ENCODE measurements at places on chromosomes 5 and 9.

- no peak for DNase-seq
Measured at GRCh38 chr9:94613003-94613402, 19.4 kb upstream of the FBP2 start.

- no peak for DNase-seq
Measured at GRCh38 chr9:114238472-114238871, 83.1 kb downstream of the COL27A1 start.

DNA sequence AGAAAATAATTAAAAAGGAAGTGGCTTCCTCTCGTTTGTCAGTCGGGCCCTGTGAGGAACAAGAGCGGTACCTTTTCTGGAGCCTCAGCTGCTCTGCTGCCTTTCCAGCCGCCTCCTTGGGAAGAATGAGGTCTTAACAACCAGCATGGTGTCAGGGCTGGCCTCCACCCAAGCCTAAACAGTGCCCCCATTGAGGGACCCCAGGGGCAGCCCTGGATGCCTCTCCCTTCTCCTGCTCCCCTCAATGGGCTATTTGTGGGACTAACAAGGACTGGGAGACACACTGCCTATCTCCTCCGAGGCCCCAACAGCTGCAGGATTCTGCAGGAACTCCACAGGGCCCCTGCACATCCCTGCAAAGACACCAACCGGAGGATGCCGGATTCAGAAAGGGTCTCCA is 155.4 kb upstream of the MAP3K1 start:
- DNase-seq, result no peak

- no peak for DNase-seq
Measured at GRCh38 chr5:89471115-89471514, 588.1 kb upstream of the MEF2C start.

- DNase-seq, result no peak
Measured at GRCh38 chr9:19799784-19800183, 10.9 kb upstream of the SLC24A2 start.

GRCh38 chr9:137014166-137014565 is 13.9 kb downstream of the ABCA2 start:
- DNase-seq, result no peak

DNA sequence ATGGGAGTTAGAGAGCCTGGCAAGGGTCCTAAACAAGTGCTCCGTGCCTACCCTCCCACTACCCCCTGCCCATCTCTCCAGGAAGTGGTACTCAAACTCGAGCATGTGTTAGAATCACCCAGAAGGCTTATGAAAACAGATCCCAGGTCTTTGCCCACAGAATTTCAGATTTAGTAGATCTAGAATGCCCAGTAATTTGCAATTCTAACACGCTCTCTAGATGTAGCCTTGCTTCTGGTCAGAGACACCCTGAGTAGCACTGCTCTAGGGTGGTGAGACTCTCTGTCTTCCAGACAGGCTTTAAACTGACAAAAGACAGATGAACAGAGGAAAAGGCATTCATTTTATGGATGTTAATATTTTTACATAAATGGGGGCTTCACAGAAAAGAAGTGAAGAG is 20.7 kb upstream of the ERMP1 start:
- no peak for DNase-seq

GRCh38 chr5:31048282-31049270 is 144.9 kb upstream of the CDH6 start:
- DNase-seq, result no peak

DNA sequence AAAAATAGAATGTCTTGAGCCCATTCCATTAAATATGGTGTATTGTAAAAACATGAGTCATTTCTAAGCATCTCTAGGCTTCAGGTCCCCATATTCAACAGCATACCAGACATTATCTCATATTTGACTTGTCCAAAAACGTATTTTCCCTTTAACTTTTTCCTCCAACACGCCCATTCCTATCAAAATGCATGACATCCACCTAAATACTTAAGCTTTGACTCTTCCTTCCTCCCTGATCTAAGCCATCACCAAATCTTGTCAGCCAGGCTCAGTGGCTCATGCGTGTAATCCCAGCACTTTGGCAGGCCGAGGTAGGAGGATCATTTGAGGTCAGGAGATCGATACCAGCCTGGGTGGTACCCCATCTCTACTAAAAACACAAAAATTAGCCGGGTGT is 23.9 kb downstream of the VCP start:
- DNase-seq, result no peak

GRCh38 chr9:89710697-89711096 is 105.9 kb downstream of the GADD45G start:
- no peak for DNase-seq

GRCh38 chr5:113846941-113847340 is 333.4 kb downstream of the YTHDC2 start:
- no peak for DNase-seq

GRCh38 chr5:42719034-42719433 is 37.6 kb upstream of the CCDC152 start:
- no peak for DNase-seq

DNA sequence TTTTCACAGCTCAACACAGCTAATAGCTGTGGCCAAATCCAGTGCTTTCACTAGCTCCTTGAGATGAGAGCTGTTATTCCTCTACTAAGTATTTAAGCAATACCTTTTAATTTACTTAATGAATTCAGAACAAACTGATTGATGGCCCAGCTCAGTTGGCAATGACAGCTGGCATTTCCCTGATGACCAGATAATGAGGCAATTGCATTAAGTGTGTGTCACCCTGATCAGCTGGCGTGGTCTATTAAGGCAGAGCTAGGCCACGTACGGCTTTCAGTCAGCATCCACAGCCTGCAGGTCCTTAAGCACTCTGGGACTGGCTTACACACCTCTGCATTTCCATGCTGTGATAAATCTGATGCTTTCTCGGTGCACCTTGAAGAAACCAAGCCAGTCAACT is 34.4 kb downstream of the TTLL11 start:
- DNase-seq, result peak; percentile 73

DNA sequence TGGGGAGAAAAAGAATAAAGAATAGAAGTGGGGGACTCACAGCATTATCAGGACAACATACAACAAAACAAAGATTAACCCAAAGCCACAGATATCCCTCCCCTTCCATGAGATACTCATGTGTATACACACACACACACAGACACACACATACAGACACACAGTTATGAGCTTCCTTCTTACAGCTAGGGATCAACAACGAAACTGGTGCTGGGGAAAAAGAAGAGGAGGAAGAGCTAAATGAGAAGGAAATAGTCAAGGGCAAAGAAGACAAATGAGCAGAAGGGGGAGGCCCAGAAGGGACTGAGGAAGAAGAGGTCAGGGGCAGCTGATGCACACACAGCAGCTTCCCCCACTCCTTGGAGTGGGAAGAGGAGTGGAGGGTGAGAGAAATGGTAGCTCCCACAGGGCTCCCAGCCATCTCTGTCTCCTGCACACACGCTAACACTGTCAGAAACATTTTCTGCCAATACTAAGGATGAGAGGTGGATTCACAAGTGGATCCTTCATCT is 66.2 kb downstream of the SIL1 start:
- DNase-seq, result no peak

DNA sequence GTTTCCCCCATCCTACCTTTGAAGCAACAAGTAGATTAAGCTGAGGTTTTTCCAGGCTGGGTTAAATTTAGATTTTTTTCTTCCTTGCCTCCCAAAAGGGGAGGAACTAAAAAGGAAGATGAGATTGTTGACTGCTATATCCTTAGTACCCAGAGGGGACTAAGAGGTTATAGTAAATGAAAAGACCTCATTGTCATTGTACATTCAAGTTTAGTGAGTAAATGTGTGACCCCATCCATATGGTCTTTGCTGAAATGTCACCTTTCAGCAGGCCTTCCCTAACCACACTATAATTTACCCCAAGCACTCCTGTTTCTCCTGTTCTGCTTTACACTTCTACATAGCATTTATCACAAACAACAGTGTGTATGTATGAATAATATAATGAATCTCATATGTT is 35.8 kb upstream of the CHD1 start:
- DNase-seq, result no peak

DNA sequence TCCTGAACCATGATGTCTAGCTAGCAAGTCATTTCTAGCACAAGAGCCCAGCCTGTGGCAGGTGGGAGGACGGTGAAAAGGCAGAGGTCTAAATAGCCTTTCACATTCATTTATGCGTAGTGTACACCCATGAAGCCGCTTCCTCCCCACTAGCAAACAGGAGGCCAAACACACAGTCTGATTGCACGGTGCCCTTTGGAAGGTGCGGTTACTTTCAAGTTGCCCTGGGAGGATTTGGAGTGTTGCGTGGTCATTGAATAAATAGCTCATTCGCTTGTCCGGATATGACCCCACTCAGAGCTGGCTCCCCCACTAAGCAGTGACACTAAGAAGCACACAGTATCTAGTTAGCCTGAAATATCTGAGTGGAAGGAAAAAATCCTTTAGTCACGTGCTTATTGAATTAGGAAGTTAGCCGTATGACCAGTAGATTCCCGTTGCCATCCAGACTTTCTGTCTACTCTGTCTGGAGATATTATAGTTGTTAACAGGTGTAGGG is 664 bp upstream of the ARSB start:
- peak; percentile 53 for DNase-seq

GRCh38 chr9:34957492-34958410 is at the start of gene PHF24:
TSS of gene PHF24 (plus strand) at chr9:34958285. CDS start at chr9:34971299, 13,014 bp downstream.
- DNase-seq, result no peak

- no peak for DNase-seq
Measured at GRCh38 chr5:6135977-6136376, 242.4 kb downstream of the MED10 start.

DNA sequence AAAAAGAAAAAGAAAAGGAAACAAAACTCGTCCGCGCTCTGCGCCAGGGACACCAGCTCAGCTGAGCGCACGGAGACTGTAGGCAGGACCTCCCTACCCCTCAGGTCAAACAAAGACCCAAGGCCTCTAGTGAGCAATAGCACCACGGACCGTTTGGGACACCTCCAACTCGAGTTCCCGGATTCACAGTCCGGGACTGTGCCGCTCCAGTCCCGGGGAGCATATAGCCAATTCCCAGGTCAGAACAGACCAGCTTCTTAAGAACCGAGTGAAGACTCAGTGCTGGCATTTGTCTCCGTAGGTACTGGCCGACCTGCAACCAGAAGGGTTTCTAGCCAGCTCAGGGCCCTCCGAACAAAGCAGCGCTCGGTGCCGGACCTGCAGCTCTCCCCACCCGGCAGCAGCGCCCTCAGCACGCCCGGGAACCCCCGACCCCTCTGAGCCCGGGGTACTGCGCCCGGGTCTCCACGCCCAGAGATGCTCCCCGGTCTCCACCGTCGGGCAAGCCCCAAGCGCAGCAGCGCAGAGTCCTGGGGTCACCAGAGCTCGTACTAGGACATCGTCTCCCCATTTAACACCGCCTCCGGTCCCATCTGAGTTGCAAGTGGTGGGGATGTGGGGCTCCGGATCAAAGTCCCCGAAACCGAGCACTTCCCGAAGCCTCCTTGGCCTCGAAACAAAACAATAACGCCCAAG is 591 bp downstream of the ABCA1 start:
- peak; percentile 52 for DNase-seq

GRCh38 chr5:172540099-172540870 is 86.0 kb upstream of the SH3PXD2B start:
- DNase-seq, result no peak

DNA sequence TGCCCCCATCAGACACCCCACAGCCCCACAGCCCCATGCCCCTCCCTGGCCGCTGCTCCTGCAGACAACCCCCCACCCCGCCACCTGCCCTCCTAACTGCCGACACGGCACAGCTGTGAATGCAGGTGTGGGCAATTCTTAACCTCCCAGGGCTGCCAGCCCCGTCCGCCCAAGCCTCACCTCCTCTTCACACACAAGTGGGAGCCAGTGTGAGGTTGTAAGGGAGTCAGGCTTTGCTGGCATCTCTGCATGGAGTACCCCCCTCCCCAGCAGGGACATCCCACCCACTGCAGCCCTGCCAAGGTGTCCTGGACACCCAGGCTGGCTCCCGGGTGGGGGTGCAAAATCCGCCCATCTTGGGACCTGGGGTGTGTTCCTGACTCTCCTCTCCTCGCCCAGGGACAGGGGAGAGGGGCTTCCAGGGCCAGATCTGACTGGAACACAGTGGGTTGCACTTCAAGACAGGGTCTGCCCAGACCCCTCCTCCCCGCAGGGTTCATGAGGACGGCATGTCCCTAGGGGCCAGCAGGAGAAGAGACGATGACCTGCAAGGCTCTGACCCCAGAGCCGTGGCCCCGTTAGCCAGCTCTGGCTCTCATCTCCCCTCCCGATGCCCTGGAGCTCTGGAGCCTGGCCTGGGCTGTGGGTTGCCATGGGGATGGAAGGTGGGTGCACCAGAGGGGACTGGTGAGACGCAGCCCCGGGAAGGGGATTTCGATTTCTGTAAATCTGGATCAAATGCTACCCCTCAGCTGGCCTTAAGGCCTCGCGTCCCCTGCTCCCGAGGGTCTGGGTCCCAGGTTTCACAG is 34.4 kb downstream of the SARDH start:
- DNase-seq, result peak; percentile 56

- no peak for DNase-seq
Measured at GRCh38 chr5:87404359-87404758, 8.4 kb downstream of the CCNH start.

- DNase-seq, result peak; percentile 99
Measured at GRCh38 chr5:171494452-171495121, 75.1 kb downstream of the FGF18 start.

- no peak for DNase-seq
Measured at GRCh38 chr5:143154510-143155370, 248.7 kb downstream of the NR3C1 start.

DNA sequence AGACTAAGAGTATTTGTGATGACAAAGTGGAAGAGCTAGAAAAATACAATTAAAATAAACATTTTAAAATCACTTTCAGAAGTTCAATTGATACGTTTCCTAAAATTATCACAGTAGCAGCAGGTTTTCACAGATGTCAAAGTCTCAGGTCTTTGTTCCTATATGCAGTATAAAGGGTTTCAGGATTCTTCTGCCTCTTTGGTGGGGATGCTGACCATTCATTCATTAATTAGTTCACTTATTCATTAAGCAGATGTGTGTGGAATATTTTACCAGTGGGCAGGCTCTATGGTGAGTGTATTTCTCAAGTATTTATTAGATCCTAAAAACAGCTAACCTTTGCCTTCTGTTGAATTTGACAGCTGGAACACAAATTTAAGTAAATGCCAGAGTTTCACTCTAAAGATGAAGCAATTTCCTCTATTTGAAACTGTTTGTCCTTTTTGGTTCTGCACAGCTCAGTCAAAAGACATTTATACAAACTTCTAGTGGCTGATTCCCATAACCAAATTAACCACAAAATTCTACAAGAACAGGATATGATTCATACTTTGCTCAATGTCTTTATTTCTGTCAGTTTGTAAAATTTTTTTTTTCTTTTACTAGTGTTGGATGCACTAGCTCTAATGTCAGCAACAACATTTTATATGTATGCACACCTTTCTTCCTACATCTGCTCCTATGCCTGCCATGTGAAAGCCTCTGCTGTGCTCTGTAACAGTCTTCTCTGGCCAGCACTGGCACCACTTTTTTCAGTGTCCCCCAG is 75.9 kb upstream of the PRR16 start:
- no peak for DNase-seq

- no peak for DNase-seq
Measured at GRCh38 chr5:174491265-174491664, 233.1 kb upstream of the MSX2 start.

GRCh38 chr5:161460741-161461140 is 85.8 kb downstream of the GABRB2 start:
- DNase-seq, result no peak

Measured in SK-N-DZ (cell line).